ENCODE measurements at places on chromosomes 7 and 10.
A peak's percentile ranks its signal among the peaks of the same experiment; 100 is the strongest.

GRCh38 chr10:78642269-78642816 is 426.4 kb upstream of the ZMIZ1 start:
- DNase-seq: no peak

DNA sequence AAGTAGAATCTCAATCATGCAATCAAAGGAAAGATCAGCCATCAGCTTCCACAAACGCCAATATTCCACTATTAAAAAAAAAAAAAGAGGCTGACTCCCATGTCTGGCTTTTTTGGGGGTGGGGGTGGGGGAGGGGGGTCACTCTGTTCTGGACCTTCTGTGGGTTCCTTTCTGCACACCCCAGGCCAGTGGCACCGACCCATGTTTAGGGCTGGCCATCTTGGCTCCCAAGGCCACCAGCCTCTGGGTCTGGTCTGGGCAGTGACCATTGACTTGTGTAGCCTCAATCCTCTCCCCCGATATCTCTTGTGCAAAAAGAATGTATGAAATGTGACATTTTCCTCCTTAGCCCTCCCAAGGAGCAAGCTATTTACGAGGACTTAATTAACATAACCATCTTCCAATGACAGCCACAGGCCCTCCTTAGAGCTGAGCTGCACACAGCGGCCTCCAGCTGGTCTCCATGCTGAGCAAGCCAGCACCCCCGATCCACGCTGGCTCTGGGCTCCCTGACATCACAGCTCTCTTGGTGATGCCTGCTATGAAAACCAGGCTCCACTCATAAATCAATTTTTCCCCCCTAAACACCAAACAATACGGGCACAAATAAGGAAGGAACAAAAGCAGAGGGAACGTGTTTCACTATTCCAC is 100.1 kb downstream of the ZRANB1 start:
- DNase-seq: no peak

DNA sequence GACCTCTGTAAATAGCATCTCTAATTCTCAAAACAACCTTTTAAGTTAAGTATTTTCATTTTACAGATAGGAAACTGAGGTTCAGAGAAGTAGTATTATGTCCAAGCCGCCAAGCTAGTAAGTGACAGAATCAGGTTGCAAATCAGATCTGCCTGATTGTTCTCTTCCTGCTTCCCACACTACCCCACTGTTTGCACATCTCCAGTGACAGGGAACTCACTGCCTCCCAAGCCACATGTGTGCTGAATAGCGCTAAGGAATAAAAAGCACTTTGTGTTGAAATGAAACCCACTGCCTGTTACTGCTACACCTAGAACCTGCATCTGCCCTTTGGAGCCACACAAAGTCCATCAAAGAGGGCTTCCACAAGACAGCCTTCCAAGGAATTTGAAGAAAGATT is 45.1 kb upstream of the WDR11 start:
- DNase-seq: no peak

GRCh38 chr10:102113261-102113955 is 6.8 kb downstream of the LDB1 start:
- DNase-seq: no peak

DNA sequence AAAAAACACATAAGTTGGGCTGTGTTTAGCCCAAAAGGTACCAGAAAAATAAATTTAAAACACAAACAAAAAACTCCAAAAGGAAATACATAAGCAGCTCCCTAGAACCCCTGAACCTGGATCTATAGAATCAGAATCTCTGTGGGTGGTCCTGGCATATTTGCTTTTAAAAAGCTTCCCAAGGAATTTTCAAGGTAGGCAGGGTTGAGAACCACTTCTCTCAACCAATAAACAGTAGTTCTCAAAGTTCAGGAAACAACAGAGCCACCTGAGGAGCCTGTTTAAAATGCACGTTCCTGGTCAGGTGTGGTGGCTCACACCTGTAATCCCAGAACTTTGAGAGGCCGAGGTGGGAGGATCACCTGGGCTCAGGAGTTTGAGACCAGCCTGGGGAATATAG is 12.5 kb downstream of the ATXN7L1 start:
- no peak for DNase-seq

DNA sequence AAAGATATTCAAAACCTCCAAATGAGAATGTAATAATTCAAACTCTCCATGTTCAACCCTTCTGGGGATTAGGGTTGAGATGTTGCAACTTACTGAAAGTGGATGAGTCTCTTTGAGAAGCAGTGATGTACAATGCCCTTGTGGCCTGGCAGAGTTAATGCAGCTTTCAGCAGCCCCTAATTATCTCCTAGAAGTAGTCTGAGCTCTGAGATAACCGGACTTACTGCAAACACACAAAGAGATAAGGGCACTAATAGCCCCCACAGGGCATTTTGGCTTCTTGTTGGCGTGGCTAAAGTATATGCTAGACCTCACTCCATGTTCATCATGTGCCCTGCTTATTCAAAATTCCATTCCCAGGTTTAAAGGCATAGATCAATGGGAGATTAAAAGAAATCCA is 404.7 kb downstream of the NEBL start:
- DNase-seq: no peak

- no peak for DNase-seq
Observed at GRCh38 chr10:106566873-106567272, 597.6 kb downstream of the SORCS1 start.

DNA sequence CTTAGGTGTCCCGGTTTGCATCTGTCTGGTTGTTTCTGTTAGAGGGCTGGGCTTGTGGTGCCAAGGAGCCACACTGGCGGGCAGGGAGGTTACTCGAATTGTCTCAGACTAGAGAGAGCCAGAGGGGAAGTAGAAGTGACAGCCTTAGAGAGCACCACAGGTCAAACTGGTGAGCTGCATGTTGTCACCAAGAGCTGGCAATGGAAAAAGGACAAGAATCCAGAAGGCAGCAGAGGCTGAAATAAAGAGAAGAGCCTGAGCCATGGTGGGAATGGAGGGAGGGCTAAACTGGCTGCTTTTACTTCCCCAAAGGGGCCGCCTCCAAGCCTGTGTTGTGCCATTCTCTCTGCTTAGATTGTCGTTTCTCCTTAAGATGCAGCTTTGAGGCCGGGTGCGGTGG is 31.1 kb upstream of the RHBDD2 start:
- no peak for DNase-seq

- no peak for DNase-seq
Observed at GRCh38 chr10:42983591-42983990, 93.3 kb upstream of the RET start.

GRCh38 chr7:30682212-30683083 is at the start of gene CRHR2:
TSS of gene CRHR2 (minus strand) at chr7:30682456. CDS start at chr7:30682280, 176 bp downstream.
- peak; percentile 36 for DNase-seq

DNA sequence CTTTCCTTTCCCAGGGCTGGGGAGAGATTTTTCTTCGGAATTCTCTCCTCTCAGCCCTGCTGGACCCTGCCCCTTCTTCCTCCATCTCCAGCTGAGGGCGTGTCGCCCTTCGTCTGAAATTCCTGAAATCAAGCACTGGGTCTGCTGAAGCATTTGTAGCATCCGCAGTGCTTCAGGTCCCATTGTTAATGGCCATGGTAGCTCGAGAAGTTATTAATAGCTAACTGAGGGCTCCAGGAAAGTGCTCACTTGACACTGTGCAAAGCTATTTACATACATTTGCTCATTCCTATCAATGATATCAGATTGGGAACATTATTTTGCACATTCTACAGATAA is 515 bp downstream of the FAM149B1 start:
- no peak for DNase-seq

- no peak for DNase-seq
Observed at GRCh38 chr7:137324796-137325696, 18.5 kb downstream of the PTN start.

- DNase-seq: no peak
Observed at GRCh38 chr10:7872041-7872442, 53.7 kb downstream of the TAF3 start.

DNA sequence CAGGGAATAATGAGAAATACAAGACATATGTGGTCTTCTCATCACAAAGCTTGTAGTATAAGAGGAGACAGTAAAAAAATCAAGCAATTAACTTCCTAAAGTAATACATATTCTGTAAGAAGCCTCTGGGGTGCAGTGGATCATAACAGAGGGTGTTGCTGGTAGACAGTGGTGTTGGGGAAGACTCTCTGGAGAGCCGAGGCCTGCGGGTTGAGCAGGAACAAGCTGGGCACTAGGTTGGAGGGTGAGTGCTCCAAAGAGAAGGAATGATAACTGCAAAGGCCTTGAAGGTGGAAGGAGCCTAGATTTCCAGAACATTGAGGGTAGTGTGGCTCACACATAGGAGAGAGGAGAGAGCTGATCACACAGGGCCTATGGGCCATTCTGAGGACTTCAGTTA is 1.5 kb downstream of the GIMAP4 start:
- peak; percentile 20 for DNase-seq

DNA sequence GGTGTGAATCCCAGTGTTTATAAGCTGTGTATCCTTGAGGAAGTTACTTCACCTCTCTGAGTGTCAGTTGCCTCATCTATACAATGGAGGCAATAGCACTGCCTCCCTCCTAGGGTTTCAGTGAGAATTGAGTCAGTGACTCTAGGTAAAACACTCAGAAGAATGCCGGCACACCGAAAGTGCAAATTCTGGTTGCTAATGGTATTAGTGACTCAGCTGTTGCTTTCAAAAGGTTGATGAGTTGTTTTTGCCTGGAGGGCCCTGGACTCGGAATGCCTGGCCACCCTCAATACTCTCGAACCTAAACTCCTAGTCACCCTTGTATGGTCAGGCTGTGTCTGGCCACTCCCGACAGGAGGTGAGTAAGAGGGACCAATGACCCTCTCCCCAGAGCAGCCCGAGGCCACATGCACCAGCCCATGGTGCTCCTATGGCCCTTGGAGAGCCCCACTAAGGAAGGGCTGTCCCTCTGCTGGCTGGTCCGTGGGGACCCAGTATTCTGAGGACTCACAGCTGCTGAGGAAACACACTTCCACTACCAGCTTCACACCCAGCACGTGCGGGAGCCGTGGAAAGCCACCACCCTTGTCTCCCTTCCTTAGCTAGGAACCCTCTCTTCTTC is 60.2 kb downstream of the CALML3 start:
- no peak for DNase-seq

DNA sequence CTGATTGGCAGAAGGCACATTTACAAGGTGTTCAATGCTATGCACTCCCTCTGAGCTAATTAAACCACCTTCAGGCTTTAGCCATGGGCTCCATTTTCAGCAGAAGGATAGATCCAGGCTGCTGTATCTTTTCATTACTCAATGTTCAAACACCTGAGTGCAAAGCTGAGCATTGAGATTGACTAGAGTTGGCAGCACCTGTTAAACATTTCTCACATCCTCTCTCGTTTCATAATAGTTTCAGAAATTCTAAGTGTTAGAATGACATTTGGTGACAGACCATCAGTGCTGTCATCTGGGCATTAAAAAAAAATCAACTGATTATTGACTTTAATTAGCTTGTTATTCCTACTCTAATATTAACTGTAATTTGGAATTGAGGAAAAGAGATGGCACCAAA is 187.1 kb upstream of the SEMA3E start:
- no peak for DNase-seq

DNA sequence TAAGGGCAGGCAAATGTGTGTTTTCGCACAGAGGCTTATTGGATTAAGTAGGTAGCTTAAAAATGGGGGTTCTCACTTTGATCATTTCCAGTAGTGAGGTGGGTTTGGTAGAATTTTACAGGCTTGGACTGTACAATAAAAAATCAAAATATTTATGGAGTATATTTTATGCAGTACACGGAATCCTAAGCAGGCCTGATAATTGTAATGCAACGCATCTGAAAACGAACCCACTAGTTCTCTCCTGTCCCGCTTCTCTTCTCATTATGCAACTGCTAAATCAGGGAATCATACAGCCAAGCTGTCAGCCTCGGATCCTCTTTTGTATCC is 377 bp upstream of the POLR1F start:
- DNase-seq: no peak

DNA sequence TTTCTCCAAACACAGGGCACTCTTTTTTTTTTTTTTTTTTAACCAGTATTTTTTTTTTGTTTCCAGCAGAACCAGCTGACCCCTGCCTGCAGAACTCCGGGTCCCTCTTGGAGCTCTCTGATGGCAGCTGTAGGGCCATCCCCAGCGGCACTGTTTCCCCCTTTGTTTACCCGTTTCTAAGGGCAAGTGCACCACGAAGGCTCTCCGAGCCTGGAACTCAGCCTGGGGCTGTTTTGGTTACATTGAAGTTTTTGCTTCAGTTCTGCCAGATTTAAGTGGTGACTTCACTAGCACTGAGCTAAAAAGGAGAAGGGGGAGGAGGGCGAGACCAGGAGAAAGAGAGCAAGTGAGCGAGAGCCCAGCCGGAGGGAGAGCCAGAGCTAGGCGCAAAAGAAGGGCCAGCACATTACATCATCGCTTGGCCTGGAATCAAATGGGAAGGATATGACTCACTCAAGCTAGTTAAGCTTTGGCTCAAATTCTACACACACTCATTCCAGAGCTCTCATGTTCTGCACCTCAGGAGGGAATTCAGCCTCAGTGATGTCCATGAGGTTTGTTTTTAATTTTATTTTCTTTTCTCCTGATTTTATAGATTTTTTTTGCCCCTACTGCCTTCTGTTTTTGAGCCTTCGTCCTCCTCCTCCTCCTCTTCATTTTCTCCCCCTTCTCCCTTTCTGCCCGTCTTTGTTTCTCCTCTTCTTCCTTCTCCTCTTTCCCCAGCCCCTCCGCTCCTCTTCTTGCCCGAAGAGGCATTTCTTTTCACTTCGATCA is 272.3 kb downstream of the TRIL start:
- no peak for DNase-seq

- DNase-seq: no peak
Observed at GRCh38 chr7:154918741-154919140, 84.2 kb downstream of the PAXIP1 start.

DNA sequence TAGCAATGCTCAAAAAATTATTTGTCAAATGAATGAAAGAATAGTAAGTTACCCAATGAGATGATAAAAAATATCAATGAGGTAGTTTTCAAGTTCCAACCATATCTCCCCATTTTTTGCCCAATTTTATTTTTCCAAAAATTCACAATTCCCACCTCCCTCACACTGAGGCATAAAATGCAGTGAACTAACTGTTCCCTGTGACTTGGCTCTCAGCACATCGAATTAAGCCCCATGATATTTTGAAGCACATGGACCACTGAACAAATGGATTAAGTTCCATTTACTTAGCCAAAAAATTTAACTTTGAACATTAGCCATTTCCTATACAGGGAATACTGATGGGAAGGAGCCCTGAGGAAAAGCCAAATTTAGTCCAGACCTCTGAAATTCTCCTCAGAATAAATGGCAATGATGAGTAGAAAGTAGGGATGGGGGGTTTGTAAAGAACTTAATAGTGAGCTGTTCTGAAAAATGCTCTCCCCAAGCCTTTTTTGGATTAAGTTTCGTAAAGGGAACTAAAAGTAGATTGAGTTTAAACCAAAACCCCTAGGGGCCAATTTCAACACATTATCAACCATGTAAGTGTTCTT is 166.3 kb upstream of the GRM3 start:
- no peak for DNase-seq

Data from stimulated activated CD4-positive, alpha-beta T cell treated with anti-CD3 and anti-CD28 coated beads, Interleukin-4, amount 100 ng/mL, for 1 hour (primary cell).